GM10248 (cell line): ENCODE measurements at places on chromosomes 3 and 15.

DNA sequence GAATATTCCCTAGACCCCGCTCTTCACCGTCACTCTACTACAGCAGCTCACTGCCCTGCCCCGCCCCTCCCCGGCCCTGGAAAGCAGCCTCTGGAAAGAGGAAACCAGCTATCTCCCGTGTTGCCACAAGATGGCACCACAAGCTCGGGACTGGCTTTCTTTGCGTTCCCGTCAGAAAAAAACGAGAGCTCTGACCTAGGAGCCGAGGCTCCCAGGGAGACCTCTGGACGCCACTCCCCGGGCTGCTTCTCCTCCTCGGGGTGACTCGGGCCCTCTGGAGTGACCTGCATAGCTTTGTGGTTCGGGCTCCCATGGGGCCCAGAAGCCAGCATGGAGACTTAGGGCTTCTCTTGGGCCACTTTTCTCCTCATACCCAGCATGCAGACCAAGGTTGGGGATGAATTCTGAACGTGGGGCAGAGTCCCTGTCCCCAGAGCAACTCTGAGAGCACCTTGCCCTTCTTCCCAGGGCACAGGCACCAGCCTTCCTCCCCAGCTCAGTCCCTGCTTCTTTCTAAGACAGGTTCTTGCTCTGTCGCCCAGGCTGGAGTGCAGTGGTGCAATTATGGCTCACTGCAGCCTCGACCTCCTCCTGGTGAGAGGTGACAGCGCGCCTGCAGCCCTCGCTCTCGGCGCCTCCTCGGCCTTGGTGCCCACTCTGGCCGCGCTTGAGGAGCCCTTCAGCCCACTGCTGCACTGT, 19.0 kb downstream of the STOML1 start:
- DNase-seq: peak; percentile 86

- no peak for DNase-seq
Measured at GRCh38 chr3:65412588-65412987, 626.1 kb downstream of the MAGI1 start.

DNA sequence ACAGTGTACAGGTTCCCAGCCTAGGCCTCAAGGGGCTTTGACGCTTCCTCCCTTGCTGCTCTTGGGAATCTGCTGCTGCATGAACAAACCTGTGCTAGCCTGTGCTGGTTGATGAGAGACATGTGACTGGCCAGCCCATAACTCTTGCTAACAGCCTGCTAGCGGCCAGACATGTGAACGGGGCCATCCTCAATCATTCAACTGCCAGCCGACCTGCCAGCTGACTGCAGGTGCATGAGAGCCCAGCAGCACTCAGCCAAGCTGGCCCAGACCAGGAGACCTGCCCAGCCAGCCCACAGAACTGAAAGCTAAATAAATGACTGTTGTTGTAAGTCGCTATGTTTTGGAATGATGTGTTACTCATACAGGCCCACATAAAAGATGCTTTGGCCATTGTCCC, 82.4 kb upstream of the DLG1 start:
- DNase-seq: no peak

DNA sequence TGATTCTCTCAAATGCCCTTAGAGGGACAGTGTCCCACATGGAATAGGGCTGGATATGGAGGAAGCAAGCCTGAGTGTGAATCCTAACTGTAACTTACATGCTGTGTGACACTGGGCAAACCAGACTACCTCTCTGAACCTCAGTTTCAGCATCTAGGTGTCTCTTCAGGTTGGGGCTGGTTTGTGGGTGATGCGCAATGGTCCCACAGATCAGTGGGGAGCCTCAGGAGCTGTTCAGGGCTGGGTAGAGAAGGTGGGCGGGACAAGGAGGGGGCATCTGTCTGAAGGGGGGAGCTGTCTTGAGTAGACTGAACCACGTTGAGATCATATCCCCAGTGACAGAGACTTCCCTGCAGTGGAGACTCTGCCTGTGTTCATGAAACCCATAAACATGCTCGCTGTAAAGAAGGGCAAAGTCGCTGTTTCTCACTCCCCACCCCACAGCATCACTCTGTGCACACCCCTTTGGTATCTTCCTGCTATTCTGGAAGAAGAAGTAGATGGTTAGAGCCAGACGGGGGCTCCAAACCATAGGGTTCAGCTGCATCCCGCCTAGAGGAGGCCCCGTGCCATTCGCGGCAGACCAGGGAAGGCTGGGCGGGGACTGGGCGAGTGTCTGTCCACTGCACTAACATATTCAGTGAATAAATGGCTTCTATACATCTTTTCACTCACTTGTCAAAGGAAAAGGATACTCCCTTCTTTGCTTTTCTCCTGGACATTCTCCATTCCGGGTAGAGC, 28.4 kb downstream of the SRPRB start:
- no peak for DNase-seq

DNA sequence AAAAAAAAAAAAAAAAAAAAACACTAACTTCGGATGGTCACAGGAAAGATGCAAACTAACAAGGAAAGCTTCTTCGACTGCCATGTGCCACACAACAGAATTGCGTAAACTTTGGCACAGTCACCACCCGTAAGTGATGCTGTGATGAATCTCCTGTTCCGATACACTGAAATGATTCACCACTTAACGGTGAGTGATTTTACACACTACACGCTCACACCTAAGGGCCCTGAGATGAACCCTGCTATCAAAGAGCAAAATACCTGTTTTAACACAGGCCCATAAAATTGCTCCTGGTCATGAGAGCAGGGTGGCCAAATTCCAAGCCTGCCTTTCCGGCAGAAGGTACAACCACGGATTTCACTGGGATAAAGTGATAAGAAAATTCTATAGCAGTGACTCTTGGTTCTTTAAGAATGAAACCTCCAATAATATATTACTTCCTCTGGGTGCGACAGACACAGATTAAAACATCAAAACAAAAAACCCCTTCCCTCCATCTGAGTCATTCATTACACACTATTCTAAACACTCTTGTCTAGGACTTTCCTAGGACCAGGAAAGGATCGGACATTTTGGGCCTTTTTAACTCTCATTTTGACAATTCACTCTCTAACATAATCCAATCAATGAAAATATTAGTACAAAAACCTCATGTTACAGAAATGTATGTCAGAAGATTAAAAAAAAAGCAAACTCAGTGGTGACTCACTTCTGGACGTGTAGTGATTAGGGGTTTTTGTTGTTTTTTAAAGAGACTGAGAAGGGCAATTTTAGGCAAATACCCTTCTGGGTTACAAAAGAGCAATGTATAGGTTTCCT, 28.3 kb downstream of the LRIG1 start:
- peak; percentile 53 for DNase-seq

GRCh38 chr3:44110648-44111047, 131.0 kb upstream of the TOPAZ1 start:
- no peak for DNase-seq

GRCh38 chr3:88882121-88882520, 225.3 kb upstream of the EPHA3 start:
- no peak for DNase-seq
